ENCODE measurements at places on chromosomes 16 and 17. TPM values are rescaled to one million over a fixed set of nuclear protein-coding genes. Genes with fewer than 3 reads are reported as not detected.

The CHP2 gene
- total RNA-seq: not detected

The WSCD1 gene
- total RNA-seq: 3.7 TPM

The MT1F gene
- total RNA-seq: 7.8 TPM

The OR1A1 gene
- total RNA-seq: not detected

The ZNF385C gene
- 0.13 TPM for total RNA-seq

The GDPD1 gene
- 1.3 TPM for total RNA-seq

The PIRT gene
- not detected for total RNA-seq

The TNFRSF17 gene
- not detected for total RNA-seq

The CIITA gene
- 0.17 TPM for total RNA-seq

The PRKCB gene
- total RNA-seq: 0.15 TPM

The TMEM88 gene
- 0.69 TPM for total RNA-seq

The KRTAP9-4 gene
- total RNA-seq: not detected

The HCRT gene
- not detected for total RNA-seq

The ZG16 gene
- total RNA-seq: not detected

The ACSF2 gene
- 15.0 TPM for total RNA-seq

The UBE2I gene
- total RNA-seq: 171 TPM

The MYH1 gene
- not detected for total RNA-seq

The TMEM220 gene
- 3.3 TPM for total RNA-seq

The C16orf90 gene
- total RNA-seq: not detected

The GALNS gene
- total RNA-seq: 48.7 TPM

The KCNH6 gene
- not detected for total RNA-seq

The VAT1 gene
- total RNA-seq: 235 TPM

The KRT24 gene
- not detected for total RNA-seq

The KRT16 gene
- total RNA-seq: 0.72 TPM

The CASKIN1 gene
- total RNA-seq: 3.9 TPM

The MARCHF10 gene
- total RNA-seq: 0.27 TPM

The ABCA3 gene
- 15.1 TPM for total RNA-seq

The WFDC1 gene
- total RNA-seq: not detected

The KCTD13 gene
- 18.2 TPM for total RNA-seq
